ENCODE measurements at places on chromosomes 16 and 17.

- no peak for DNase-seq
Measured at GRCh38 chr17:73121506-73121905, 29.0 kb upstream of the SLC39A11 start.

- DNase-seq, result no peak
Measured at GRCh38 chr17:63379636-63380035, 66.5 kb downstream of the CYB561 start.

DNA sequence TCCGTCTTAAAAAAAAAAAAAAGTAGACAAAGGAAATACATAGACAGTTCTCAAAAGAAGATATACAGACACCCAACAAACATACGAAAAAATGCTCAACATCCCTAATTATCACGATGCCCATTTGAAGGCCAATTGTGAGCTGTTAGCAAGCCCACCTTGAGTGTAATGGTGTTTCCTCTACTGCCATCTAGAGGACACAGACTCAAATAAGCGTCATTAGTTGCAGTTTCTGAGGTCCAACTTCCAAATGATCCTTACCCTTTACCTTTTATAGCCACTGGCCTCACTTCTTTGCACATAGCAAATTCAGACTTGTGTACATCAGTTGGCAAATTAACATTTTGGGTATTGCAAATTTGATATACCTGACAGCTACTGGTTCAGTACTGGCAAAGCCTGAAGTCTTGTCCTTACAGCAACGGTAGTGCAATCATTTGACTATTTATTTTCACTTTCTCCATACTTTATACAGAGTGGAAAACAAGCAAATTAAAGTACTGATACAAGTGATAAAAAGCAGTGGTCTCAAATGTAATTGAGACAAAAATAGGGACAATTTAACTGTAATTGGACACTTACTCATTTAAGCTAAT, 536.3 kb upstream of the EEF2KMT start:
- no peak for DNase-seq

DNA sequence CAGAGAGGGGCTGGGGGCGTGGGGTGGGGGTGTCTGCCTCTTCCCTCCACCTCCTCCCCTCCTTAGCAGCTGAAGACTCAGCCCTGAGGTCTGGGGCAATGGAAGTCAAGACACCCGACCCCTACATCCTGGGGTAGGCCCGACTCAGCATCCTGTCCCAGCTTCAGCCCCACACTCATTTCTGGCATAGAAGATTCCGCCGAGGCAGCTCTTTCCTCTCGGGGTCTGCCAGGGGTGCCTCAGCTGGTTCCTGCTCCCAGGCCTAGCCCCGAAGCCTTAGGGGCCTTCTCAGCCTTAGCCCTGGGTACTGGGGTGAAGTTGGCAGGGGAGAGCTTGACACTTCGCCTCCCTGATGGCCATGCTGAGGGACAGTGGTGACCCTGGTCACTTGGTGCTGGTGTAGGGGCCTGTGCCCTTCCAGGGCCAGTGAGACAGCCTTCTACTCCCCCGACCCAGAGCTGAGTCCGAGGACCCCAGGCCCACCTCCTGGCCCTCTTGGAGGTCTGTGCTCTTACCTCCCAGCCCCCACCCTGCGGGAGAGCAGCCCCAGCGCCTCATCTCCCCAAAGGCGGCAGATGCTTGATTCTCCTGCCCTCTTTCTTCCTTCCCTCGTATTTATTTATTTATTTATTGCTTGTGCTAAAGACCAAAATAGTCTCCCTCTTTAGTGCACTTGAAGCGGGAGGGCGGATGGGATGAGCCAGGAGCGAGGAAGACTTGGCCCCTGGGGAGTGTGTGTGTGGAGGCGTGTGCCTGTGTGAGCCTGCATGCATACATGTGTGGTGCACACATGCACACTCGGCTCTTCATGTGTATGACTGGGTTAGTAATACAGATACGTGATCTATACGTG, 42.5 kb downstream of the KCNJ12 start:
- DNase-seq, result no peak

- DNase-seq, result no peak
Measured at GRCh38 chr16:11384956-11385586, 39.8 kb downstream of the RMI2 start.

GRCh38 chr17:60751884-60752283, 74.2 kb downstream of the BCAS3 start:
- no peak for DNase-seq

GRCh38 chr16:47144559-47144877, 773 bp upstream of the NETO2 start:
- no peak for DNase-seq

DNA sequence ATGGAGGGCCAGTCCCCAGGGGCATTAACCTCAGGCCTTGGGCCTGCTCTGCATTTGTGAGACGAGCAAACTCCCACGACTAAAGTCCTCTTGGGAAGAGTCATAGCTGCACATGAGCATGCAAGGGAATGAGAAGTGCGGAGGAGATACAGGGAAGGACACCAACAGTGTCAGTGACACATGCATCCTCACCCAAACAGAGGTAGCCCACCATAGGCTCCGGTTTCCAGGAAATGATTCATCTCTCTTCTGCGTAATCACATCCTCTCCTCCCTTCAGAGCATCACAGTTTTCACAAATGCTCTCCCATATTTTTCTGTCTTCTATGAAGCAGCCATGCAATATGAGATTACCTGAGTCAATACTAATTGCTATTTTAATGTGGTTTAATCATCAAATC, 725.7 kb upstream of the GOT2 start:
- DNase-seq, result no peak

GRCh38 chr16:68089067-68089466, 3.9 kb downstream of the NFATC3 start:
- DNase-seq, result no peak

- no peak for DNase-seq
Measured at GRCh38 chr17:6435968-6436367, 1.0 kb upstream of the AIPL1 start.

DNA sequence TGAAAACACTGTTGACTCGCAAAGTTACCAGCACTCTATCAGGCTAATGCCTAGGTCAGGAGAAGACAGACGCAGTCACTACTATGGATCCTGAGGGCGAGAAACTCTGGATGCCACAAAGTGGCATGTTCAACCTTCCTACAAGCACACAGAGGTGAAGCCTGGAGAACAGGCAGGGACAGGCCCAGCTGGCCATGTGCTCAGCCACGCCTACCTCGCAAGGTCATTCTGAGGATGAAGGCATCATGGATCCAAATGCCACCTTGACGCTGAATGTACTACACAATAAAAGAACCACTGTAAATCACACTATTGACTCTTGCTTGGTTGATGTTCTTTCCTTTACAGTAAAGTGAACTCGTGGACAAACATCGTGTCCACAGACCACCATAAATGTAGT, 85.8 kb downstream of the ANKRD11 start:
- no peak for DNase-seq

DNA sequence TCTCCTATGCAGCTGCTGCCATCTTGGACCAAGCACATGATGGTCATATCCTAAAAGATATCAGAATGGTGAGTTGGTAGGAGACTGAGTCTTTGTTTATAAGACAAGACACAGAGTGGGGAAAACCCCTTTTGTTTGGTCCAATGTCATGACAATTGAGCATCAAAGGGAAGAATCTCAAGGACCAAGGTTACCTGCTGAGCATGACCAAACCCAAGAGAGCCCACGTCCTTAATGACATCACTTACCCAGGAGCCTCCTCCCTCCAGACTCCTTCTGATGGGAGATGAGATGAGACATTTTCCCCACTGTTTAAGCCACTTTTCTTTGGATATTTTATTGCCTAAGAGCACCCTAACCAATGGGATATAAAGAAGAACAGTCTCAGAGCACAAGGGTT, 478.1 kb downstream of the NPIPA7 start:
- no peak for DNase-seq

GRCh38 chr17:29149431-29150064, 30.6 kb downstream of the MYO18A start:
- DNase-seq, result no peak

- no peak for DNase-seq
Measured at GRCh38 chr16:68512183-68512582, 26.9 kb upstream of the ZFP90 start.

DNA sequence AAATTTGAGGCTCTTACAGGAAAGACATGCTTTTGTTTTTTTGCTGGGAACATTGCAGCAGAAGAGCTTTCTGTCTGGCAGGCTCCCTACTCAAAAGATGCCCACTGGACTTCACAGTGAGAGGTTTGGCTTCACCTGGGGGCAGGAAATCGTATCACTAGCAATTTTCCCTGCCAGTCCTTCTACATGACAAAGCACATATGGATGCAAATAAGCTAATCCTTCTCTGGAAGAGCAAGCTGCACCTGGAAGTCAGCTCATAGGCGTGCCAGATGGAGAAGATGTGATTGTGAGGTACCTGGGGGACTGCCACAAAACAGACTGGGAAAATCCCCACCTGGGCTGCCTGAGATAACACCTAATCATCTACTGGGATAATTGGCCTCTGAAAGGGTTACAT, 195.0 kb upstream of the CPHXL start:
- DNase-seq, result no peak

DNA sequence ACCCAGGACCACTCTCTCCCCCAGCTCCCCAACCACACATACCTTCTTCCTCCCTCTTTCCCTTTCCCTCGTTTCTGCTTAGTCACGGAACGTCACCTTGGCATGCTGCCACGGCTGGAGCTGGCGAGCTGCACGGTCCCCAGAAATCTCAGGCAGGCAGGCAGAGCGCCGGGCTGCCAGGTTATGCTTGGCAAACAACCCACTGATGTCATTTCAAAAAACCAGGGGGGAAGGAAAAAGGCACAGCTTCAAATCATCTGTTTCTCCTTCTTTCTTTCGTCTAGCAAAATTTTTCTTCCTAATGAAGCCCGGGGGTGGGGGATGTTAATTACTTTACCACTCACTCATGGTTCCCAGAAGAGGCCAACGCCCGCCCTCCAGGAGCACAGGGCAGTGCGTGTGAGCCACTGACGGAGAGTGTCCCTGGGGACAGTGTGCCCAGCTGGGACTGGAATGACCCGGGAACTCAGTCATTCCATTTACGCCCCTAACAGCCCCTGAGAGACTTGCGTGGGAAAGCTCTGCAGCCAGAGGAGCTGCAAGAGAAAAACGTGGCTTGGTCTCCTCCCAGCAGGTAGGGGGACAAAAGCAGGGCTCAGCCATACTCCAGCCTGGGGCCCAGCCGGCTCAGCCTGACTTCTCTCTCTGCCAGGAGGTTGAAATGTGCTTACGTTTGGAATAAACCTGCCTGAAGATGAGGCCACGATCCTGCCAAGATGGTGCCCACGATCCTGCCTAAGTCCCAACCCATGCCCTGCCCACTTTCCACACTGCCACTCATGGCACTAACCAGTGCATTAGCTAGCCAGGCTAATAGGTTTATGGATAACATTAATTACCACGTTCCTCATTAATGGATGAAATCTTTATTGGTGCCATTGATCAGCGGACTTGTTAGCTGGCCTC, 198.9 kb downstream of the ZFHX3 start:
- DNase-seq, result no peak

DNA sequence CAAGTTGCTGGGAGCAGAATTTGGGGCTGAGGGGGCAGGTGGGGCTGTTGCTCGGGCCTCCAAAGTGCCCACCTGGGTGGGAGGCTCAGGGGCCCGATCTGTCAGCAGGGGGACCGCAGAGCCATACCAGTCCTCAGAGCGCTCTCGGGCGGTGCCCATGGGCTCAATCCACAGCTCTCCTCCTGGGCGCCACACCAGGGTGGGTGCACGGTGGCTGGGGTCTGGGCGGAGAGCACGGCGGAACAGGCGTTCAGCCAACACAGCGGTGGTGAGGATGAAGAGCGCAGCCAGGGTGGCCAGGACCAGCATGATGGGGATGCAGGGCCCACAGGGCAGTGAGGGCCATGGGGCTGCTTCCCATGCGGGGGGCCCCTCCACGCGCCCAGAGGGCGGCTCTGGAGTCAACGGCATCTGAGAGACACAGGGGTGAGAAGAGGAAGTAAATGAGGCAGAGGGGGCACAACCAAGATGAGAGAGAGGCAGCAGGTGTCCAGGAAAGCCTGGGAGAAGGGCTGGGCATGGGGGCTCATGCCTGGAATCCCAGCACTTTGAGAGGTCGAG, 1.2 kb downstream of the C16orf54 start:
- no peak for DNase-seq
